Stimulated activated CD8-positive, alpha-beta memory T cell treated with anti-CD3 and anti-CD28 coated beads, Interleukin-2, amount 100 ng/mL, for 1 hour (primary cell): ENCODE measurements at places on chromosomes 5 and 9.

DNA sequence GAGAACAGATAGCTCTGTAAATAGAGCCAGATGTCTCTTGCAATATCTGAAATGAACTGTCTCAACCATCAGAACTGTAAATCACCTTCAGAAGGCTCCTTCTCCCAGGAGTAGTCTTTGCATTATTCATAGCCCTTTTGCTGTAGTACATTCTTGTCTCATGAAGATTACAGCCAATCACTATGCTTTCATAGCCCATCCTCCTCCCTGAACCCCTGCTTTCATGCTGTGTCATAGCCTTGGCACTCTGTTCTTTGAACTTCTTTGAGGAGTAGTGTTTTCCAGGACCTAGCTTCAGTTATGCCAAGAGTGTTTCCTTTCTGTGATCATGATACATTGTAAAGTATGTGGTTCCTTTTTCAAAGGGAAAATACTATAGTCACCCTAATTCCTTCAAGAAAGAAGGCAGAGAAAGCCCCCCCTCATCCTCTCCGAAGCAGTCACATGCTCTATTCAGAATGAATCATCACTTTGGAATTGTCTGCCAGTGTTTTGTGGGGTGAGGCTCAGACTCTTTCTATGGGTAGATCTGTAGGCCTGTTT is 61.1 kb downstream of the GRIA1 start:
- no peak for DNase-seq

GRCh38 chr9:2227144-2227867 is 212.2 kb downstream of the SMARCA2 start:
- no peak for DNase-seq

- DNase-seq: no peak
Observed at GRCh38 chr9:132016456-132016855, 63.2 kb downstream of the MED27 start.

- no peak for DNase-seq
Observed at GRCh38 chr5:99005506-99005905, 76.7 kb upstream of the CHD1 start.

GRCh38 chr9:72950875-72951442 is 1.9 kb downstream of the ALDH1A1 start:
- no peak for DNase-seq

- DNase-seq: no peak
Observed at GRCh38 chr5:149799119-149799623, 69.1 kb downstream of the PPARGC1B start.

DNA sequence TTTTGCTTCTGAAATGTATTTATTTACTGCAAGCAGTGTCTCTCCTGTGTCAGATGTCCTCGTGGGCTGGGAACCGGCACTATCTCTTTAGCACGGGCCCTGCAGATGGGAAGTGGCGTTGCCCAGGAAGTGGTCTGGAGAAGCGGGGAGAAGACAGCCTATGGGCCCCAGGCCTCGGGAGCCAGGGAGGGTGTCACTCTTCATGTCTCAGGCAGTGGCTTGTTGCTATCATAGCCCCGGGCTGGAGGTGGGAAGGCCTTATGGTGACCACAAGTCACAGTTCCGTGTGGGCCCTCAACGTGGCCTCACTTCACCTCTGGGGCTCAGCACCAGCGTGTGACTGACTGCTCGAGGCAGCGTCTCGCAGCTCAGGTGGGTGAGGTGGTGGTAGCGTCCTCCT is 41.4 kb downstream of the SYK start:
- no peak for DNase-seq

DNA sequence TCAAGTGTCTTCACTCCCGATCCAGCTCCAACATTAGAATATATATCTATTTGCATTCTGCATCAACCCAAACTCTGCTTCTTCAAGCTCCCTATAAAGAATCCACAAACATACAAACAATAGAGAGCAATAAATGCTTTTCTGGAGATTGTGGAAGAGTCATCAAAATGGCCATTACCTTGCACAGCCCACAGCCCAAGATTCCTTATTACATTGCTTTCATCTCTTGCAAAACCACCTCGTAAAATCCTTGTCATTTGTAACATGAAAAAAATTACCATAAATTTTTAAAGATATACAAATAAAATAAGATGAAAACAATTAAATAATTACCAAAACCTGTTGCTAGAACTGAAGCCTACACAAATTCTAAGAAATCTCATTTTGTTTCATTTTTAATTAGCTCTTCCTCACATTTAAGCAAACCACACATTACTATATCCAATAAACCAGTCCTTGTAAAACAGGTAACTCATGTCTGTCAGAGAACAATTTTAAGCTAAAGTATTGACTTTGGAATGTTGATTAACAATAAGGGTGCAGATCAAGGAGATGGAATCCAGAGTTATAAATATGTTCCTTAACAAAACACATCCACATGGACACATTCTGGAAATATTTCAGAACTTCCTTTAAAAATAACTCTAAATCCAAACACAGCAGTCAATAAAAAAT is 7.1 kb downstream of the SPINK9 start:
- no peak for DNase-seq

DNA sequence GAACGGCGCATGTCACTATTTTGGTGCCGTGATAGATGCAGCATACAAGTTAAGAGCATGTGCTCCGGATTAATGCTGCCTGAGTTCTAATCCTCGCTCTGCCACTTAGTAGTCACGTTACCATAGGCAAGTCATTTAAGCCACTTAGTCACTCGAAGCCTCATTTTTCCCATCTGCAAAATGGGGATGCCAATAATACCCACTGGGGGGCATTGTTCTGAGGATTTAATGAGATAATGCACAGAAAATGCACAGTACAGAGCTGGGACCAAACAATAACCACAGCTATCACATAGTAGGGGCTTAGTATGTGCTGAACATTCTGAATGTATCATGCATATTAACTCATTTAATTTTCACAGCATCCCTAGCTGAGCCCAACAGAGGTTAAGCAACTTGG is 9.1 kb downstream of the NIPAL4 start:
- DNase-seq: no peak

- DNase-seq: no peak
Observed at GRCh38 chr9:82146677-82147076, 158.1 kb downstream of the SPATA31D1 start.

DNA sequence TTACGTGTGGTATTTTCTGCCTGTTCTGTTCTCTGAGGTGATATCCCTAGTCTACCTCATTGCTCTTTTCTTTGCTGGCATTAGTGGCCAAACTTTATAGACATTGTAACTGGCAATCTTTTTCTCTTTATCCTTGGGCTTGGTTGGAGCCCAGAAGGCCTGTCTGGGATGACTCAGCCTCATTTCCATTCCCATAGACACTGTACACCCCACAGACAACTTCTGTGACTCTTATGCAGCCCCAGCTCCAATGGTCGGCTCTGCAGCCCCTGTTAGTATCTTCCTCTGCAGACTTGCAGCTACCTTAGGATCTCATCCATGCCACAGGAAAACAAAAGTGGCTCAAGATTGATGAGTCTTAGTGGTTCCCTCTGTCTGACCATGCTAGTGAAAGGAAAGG is 79.8 kb downstream of the CFAP95 start:
- no peak for DNase-seq

DNA sequence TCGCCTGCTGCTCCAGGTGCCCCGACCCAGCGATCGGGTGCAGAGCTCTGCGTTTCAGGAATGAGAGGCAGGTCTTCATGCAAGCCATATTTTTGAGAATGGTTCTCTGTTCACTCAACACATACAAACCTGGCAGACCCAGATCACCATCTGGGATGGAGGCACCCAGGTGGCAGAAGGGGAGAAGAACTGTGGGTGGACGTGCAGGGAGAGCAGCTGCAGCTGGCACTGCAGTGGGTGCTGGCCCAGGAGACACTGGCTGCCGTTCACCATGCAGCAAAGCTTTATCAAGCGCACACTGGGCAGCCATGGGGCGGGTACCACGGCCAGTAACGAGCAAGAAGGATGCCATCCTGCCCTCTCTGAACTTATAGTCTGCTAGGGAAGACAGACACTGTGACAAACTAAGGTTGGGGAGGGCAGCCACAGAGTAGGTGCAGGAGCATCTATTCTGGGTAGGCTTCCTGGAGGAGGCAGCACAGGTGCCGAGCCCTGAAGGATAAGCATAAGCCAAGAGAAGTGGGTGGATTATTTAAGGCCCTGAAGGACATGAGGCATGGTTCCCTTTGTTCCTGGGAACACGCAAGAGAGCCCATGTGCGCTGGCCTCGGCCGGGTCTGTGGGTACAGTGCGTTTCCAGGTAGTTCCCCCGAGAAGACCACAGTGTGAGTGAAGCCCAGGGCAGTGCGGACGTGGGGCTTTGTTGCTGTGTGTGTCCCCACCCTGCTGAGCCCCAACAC is 46.2 kb upstream of the FCN2 start:
- no peak for DNase-seq

GRCh38 chr9:131382850-131383729 is 10.8 kb upstream of the PRRC2B start:
- no peak for DNase-seq

- DNase-seq: no peak
Observed at GRCh38 chr9:6667633-6668280, 22.2 kb upstream of the GLDC start.

GRCh38 chr5:143933451-143933850 is 121.5 kb downstream of the HMHB1 start:
- no peak for DNase-seq

DNA sequence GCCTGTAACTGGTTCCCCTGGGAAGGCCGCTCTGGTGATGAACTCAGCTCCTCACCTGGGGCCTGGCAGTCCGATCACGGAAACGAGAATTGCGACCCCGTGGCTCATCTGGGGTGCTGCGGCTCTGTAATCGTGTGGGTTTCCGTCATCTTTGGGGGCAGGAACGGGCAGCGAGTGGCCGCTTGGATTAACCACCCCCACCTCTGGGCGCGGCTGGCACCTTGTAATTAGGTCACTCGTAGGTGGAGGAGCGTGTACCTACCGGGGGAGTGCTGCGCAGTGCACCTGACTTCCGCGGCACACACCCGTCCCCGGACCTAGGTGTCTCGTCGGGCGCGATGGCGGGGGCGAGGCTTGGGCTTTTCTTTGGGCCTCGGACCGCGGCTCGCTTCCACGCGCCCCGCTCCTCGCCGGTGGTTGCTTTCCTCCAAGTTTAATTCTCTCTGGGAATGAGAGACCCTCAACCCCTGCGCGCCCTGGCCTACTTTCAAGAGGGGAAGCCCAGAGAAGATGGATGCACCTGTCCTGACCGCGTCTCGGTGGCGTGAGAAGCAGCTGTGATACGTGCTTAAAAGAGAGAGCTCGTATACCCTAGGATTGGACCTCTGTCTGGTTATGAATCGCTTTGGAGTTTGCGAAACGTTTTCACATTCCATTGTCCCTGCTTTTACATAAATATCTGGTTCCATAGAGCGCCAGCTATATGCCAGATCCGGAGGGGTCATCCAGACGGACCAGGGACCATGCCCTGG is 744 bp upstream of the PPP2CA start:
- DNase-seq: no peak

GRCh38 chr9:2087500-2088313 is 72.6 kb downstream of the SMARCA2 start:
- DNase-seq: no peak

DNA sequence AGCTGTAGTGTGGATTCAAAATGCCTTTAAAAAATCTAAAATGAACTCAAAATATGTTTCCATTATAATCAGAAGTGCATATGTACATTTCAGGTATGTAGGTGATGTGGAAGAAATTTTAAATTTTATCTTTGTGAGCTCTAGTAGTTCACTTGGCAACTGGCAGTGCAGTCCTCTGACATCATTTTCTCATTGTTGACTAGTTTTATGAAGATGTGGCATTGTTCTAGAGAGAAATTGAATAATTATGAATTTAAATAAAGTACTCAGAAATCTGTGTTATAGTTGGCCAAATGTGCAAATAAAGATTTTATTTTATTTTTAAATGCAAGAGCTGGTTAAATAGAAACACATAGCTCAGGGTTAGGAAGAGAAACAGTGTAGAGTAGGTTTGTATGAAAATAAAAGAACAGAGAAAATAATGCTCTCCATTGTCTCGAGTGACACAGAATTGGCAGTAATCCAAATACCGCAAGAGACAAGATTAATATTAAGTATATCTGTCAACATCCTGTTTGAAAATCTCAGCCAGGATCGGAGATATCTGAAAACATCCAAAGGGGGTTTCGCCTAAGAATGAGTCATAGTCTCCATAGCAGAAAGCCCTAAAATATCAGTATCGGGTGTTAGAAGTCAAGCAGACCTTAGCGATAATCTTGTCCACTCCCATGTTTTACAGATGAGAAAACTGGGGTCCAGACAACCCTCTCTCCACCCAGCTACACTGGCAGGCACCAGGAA is 189.4 kb downstream of the CCDC192 start:
- no peak for DNase-seq

GRCh38 chr9:94865582-94866452 is 139.3 kb downstream of the AOPEP start:
- no peak for DNase-seq

GRCh38 chr5:31362529-31362900 is 169.0 kb downstream of the CDH6 start:
- no peak for DNase-seq

DNA sequence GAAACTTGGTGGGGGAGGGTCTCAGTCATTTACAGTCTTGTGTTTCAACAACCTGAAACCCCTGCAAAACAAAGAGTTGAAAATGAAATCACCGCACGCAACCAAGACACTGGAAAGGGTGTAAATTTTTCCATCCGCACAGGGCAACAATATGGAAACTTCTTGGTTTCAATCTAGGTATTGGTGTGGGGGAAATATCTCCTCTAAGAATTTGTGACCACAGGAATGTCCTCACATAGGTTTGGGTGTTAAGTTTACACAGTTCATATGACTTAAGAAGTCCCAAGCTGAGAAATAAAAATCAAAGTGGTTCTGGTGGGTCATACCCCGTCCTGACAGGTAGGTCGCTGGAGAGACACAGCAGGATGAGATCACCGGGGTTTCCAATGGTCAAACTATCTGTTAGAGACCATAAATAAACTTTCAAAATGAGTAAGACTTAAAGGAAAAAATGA is 51.9 kb upstream of the PIP5K1B start:
- no peak for DNase-seq

DNA sequence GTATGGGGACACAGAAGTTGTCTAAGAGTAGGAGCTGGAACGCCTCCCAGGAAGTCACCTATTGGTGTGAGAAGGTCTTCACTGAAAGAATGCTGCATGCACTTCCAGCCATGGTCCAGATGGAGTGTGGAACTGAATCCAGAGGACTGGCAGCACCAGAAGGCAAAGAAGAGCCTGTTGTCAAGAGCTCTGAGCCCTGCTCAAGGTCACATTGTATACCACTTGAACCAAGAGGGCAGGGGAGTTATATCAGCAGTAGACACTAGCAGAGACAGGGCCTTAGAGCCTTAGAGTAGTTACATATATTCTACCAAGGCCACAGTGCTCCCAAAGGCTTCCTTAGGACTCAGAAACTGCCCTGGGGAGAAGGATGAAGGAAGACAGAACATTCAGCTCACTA is 130.8 kb upstream of the POC5 start:
- DNase-seq: no peak

DNA sequence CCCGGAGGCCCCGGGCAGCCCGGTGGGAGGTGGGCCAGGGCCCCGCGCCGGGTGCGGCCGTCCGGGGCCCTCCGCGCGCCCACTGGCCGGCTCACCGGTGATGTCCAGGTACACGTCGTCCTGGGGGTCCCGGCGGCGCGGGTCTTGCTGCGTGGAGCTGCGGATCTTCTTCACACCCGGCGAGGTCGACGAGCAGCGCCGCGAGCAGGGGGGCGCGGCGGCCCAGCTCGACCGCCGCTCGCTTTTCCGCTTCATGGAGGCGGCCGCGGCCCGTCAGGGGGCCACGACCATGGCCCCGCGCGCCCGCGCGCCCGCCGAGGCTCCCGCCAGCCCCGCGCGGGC is 548 bp downstream of the CDC14B start:
- DNase-seq: no peak

GRCh38 chr5:116032094-116032517 is at the start of gene ARL14EPL:
Gene ARL14EPL (plus strand): TSS chr5:116032472. CDS start chr5:116051466, 18,994 bp downstream.
- no peak for DNase-seq
